Peyer's patch (tissue), 4 donors: ENCODE measurements at places on chromosomes 2 and 18. TPM values are rescaled to one million over a fixed set of nuclear protein-coding genes. Genes with fewer than 3 reads are reported as not detected.

DNA sequence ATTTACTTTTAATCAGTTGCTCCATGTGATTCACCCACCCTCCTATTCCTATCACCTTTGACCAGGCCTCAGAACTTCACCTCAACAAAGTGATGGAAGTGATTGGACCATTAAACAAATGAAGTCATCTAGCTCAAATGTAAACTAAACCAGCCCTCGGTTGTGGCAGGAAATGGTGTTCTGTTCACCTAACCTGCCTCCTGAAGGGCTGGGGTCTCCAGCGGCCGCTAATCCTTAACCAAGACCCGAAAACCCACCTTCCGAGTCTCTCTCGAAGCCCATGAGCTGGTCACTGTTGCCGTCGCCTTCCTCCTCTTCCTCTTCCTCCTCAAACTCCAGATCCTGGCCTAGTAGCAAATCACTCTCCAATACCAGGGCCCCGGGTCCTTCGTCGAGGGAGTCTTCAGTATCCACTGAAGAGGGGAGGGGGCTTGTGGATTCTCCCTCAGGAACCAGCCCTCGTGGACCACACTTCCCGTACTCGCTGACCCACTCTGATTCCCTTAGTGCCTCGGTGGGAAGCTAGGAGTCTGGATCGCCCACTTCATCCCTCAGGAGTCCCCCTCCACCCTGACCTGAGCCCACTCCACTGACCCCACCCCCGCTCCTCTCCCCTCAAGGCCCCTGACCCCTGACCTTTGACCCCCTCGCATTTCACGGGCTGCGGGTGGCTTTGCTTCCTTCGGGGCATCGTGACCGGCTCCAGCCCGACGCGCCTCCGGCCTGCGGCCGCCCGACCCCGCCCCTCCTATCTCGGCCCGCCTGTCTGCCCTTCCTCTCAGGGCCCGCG, 503 bp downstream of the ZNF513 start:
- DNase-seq = peak; percentile 63

DNA sequence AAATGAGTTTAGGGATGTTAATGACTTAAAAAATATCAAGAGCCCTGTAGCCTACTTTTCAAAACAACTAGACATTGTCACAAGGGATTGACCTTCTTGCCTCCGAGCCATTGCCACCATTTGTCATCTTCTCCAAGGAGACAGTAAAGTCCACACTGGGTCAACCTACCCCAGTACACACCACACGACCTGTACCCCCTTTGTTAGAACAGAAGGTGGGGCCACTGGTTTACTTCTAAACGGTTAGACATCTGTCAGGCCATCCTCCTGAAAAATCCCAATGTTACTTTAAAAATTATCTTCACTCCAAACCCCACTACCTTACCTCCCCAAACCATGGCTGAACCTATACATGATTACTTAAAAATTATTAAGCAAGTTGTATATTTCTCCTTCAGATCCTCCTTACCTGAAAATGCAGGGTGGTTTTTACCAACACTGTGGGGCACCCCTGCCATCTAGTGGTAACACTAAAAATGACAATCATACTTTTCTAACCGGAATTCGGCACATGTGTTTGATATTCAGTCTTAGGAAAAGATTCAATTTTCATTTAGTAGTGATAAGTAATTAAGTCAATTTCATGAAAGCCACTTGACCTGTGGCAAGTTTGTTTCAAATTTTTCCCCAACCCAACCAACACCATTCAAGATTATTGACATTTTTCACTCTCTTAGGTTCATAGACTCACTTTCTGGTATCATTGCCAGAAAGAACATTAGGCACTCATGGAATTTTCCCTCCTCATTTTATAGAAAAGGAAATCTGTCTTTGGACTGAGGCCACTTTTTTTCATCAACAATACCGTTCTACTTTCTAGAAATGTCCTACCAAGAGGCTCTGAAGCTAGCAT, 265.3 kb upstream of the PKDCC start:
- peak; percentile 56 for DNase-seq

Gene LRRTM1
- not detected for total RNA-seq

- no peak for DNase-seq
Measured at GRCh38 chr2:58906081-58906645, 665.0 kb upstream of the FANCL start.

DNA sequence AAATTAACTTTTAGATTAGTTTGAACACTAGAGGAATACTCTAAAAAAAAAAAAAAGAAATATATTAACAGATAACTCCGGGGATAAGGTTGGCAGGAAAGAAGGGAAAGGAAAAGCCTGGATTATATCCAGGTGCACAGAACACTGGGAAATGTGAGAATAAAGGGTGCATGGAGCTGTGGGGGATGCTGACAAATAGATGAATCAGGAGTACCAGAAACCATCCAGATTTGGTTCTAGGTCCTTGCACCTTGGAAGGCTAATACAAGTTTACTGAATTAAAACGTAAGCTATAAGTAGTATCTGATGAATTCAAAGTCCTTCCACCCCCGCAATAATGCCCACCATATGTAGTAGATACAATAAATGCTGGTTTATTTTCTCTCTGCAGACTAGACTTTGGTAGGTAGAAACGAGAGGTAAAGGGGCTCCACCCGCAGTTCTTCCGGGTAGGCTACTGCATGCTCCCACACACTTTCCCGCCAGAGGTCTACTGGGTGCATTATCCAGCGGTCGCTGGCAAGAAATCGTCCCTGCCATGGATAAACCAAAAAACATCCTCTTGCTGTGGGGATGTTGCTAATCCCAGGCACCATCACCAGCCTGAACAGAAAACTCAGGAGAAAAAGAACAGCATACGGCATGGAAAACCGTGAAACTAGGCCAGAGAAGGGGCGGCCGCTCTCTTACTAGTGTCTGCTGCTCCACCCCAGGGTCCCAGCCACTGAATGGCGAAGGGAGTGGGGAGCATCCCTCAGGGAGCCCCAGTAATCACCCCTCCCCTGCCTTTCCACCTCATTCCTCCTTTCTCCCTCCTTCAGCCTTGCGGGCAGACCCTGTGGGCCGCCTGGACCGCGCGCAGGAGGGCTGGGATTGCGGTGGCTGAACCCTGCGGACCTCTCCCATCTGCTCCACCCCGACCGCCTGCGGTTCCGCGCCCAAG, 1.5 kb downstream of the CNRIP1 start:
- DNase-seq = no peak

DNA sequence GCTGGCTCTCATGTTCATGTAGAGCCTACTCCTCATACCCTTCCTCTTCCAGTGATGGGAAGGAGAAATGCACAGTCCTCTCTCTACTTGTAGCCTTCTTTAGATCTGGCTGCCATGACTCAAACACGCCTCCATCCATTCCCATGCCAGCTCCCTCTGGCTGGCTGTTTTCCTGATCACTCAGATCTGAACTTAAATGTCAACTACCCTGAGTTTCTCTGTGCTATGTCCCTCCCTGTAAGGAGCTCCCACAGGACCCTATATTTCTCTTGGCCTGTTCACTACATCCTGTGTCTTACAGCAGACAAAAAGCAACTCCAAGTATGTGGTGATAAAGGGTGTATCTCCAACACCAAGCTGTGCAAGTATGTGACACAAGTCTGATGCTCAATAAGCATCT, 152.4 kb downstream of the TCF4 start:
- DNase-seq = no peak

DNA sequence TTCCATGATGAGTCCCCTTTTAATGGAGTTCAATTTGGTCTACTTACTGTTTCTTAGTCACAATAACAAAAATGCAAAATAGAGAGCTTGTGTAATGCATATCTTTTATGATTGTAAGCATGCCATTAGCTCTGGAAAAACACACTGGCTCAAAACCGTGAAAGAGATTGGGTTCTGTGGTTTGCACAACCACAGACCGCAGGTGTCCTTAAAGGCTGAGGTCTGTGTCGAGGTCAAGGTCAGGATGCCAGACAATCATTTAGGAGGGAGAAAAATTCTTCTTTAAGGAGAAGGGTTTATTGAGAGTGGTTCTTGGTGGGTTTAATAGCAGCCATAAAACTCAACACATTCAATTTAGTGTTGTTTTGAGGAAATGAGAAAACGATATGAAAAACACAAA, 487.2 kb downstream of the GALR1 start:
- DNase-seq = no peak

- no peak for DNase-seq
Measured at GRCh38 chr18:73331212-73331772, 463.5 kb upstream of the NETO1 start.

Gene SCYGR3
- total RNA-seq = not detected

Gene ELP2
- 74.6 TPM for total RNA-seq

Gene ARHGEF4
- 1.8 TPM for total RNA-seq

- DNase-seq = no peak
Measured at GRCh38 chr18:6874315-6874714, 144.8 kb downstream of the ARHGAP28 start.

Gene SP5
- not detected for total RNA-seq

Gene REG1B
- 70.8 TPM for total RNA-seq

Gene MROH2A
- total RNA-seq = not detected

Gene ATP6V1B1
- total RNA-seq = 1.3 TPM

GRCh38 chr2:221569425-221569845, 2.7 kb downstream of the EPHA4 start:
- DNase-seq = no peak

DNA sequence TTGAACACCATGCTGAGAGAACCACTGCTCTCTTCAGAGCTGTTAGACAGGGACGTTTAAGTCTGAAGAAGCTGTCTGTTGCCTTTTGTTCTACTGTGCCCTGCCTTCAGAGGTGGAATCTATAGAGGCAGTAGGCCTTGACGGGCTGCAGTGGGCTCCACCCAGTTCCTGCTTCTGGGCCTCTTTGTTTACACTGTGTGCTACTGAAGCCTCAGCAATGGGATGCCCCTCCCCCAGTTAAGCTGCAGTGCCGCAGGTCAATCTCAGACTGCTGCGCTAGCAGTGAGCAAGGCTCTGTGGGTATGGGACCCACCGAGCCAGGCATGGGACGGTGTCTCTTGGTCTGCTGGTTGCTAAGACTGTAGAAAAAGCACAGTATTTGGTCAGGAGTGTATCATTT, 162.3 kb upstream of the NXPH2 start:
- no peak for DNase-seq

Gene DHRS9
- total RNA-seq = 6.6 TPM

DNA sequence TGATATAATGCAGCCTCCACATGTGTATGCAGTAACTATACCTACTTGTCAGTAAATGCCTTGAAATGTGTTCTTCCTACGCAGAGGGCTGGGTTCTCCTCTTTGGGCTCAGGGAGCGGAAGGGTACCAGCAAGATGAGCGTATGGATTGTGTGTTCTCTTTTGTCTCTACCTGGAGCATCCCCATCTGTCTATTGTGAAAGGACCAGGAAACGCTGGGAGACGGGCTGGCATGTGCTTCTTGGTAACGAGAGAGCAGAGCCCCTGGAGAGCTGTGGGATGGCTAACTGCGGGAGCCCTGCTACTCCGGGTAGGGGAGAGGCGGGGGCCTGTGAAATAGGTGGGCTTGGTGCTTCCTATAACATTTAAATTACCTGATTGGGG, 80.9 kb downstream of the BCL2 start:
- no peak for DNase-seq

DNA sequence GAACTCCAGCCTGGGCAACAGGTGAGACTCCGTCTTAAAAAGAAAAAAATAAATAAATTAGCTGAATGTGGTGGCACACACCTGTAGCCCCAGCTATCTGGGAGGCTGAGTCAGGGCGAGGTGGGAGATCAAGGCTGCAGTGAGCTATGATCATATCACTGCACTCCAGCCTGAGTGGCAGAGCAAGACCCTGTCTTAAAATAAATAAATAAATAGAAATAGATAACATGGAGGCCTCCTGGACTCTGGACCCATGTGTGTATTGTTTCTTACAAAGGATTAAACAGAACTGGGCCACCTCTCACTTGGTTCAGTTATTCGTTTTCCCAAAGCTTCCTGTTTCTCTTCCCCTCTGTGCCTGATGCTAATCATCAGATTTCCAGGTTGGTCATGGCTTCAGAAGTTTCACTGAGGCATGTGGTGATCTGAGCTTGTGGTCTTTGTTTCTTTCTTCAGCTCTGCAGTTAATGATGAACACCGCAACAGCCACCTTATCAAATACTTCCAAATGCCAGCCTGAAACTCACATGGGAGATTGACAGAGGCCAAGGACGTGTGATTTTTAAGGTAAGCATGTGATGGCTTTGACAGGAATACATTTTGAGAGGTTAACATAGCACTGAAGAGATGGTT, 83.3 kb upstream of the MAP4K4 start:
- DNase-seq = no peak
